Natural killer cell (primary cell): ENCODE measurements at places on chromosomes 11 and 22.
A peak's percentile ranks its signal among the peaks of the same experiment; 100 is the strongest.

GRCh38 chr22:50684986-50685385 is 12.4 kb downstream of the SHANK3 start:
- DNase-seq: no peak

DNA sequence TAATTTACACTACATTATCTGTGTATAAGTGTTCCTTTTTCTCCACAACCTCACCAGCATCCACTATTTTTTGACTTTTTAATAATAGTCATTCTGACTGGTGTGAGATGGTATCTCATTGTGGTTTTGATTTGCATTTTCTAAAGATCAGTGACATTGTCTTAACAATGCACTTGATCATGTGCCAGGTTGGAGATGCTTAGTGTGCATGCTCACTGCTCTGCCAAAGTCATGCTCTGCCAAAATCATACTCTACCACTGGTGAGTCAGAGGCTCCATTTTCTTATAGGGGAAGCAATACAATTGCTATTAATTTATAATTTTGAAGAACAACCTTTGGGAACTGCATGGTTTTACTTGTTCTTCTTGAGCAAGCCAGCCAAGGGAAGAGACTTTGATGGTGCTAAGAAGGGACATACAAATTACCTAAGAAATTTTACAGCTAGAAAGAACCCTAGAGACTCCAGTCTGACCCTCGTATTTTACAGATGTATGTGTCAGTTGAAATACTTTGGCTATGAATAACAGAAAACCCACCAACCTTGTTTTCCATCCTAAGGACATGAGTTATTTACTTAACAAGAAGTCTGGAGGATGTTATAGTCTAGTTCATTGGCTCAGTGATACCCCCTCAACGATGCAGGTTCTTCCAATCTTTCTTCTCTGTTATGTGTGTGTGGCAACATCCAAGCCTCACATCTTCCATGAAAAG is 368.9 kb downstream of the DDX10 start:
- DNase-seq: no peak

- DNase-seq: peak; percentile 25
These were observed 56.3 kb upstream of the ZBTB44 start for GRCh38 chr11:130370845-130371590.

GRCh38 chr11:16779436-16779835 is 41.0 kb downstream of the C11orf58 start:
- DNase-seq: no peak
